ENCODE measurements at places on chromosomes 7 and 10.

GRCh38 chr7:2411815-2412586 is 8.6 kb downstream of the CHST12 start:
- DNase-seq: no peak

DNA sequence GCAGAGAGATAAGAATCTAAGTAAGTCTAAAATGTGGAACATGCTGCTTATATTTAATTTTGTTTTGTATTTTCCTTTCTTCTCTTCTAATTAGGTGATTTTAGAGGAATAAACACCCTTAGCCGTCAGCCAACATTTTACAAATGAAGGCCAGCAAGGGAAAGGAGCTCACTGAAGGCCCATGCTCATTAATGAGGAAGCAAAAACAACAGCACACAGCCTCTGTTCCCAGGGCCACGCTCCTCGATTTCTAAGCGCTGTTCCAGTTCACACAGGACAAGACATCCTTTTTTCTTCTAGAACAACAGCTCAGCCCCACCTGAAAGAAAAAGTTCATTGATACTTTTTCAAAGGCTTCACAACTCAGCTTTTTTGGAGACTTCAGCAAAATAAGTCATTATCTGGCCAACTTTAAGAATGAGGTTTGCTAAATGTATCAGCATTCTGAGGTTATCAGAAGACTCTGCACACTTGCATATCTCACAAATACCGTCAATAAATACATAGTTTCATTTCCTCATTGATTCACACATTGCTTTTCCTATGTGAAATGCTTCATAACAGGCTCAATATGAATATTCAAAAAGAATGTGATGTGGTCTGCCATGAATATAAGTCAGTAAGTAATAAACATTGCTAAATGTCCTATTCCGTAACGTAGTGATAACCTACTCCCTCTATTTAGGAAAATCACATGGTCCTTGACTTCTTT is 34.8 kb upstream of the SFMBT2 start:
- DNase-seq: no peak

DNA sequence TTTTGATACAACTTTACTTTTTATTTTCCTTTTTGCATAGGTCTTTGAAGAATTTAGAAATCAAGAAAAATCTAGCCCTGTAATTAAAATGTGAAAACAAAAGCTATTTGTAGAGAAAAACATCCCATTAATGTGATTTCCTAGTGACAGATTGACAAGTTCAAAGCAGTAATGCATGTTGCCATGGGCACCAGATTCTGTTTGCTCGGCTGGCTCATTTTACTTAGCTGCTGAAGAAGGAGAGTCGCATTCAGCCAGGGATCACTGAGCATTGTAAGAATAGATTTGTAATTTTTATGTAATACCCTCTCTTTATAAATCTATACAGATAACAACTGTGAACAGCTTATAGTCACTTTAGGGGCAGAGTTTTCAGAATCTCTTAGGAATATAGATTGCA is 28.5 kb downstream of the DNAJB9 start:
- DNase-seq: no peak

DNA sequence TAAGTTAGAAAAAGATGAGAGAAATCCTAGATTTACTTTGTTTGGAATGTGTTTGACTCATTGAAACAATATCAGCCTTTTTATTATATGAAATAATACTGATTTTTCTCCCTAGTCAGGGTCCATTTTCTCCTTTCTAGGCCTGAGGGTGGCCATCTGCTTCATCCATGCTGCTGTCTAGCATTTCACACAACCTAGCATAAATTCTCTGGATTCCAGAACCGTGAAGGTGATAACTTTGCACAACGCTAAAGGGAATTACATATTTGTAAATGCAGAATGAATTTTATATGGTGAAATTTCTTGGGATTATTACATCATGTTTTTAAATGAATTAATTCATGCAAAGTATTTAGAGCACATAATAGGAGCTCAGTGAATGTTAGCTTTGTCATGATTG is 505.1 kb downstream of the INHBA start:
- DNase-seq: no peak

- no peak for DNase-seq
Observed at GRCh38 chr7:127474457-127474856, 81.9 kb upstream of the ZNF800 start.

GRCh38 chr10:79984851-79985250 is 35.9 kb upstream of the SFTPD start:
- DNase-seq: peak; percentile 83

DNA sequence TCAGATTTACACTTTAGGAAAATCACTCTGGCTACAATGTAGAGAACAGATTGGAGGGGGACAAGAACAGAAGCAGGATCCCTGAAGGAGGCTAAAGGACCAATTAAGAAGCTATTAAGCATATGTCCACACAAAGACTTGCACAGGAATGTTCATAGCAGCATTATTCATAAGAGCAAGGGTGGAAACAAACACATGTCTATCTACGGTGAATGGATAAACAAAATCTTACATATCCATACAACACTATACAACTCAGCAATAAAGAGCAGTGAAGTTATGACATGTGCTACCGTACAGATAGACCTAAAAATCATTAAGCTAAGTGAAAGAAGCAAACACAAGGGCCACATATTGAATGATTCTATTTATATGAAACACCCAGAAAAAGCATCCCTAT is 10.4 kb downstream of the CHCHD3 start:
- DNase-seq: no peak

DNA sequence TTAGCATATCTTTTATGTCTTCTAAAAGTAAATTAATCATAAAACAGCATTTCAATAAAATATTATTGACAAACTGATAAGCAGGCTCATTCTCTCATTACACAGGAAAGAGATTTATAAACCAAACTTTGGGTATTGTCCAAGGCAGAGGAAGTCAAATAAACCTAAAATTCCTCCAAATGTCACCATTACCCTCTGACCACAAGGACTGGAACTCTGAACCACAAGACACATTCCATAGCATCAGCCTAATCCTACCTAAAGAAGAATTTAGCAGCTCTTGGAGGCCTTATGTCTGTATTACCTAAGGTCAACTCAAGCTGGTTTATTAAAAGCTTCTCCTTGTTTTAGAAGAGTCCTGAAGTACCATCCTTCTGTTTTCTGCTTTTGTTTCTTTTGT is 82.4 kb upstream of the SLC13A1 start:
- no peak for DNase-seq

- peak; percentile 27 for DNase-seq
Observed at GRCh38 chr7:112510001-112510742, 29.4 kb downstream of the LSMEM1 start.

DNA sequence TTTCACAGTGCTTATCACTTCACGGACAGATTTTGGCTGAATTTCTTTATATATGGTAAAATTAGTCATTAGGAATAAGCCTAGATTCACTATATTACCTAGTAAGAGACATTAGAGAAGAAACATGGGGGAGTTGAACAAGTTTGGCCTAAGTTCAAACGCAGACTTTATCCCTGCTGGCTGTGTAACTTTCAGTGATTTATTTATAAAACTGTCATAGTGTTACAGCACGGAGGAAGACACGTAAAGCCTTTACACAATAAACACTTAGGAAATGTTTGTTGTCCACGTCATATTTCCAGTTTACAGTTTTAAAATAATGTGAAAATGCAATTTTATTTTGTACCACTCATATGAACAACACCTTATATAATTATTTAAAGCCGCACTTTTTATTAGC is 661.5 kb downstream of the MAGI2 start:
- DNase-seq: no peak
